Lung microvascular endothelial cell (primary cell): ENCODE measurements at places on chromosomes 5 and 9. TPM values are rescaled to one million over a fixed set of nuclear protein-coding genes. Genes with fewer than 3 reads are reported as not detected.
A peak's percentile ranks its signal among the peaks of the same experiment; 100 is the strongest.

GRCh38 chr5:124728968-124729332 lies 17.5 kb downstream of the ZNF608 start:
- no peak for DNase-seq

- DNase-seq: no peak
These were observed 182.4 kb downstream of the ACTL7B start for GRCh38 chr9:108673386-108673785.

FOXD4L5 gene
- total RNA-seq: not detected in 2 replicates

GRCh38 chr5:61167382-61167781 lies 5.1 kb upstream of the SMIM15 start:
- DNase-seq: peak; percentile 57

DNA sequence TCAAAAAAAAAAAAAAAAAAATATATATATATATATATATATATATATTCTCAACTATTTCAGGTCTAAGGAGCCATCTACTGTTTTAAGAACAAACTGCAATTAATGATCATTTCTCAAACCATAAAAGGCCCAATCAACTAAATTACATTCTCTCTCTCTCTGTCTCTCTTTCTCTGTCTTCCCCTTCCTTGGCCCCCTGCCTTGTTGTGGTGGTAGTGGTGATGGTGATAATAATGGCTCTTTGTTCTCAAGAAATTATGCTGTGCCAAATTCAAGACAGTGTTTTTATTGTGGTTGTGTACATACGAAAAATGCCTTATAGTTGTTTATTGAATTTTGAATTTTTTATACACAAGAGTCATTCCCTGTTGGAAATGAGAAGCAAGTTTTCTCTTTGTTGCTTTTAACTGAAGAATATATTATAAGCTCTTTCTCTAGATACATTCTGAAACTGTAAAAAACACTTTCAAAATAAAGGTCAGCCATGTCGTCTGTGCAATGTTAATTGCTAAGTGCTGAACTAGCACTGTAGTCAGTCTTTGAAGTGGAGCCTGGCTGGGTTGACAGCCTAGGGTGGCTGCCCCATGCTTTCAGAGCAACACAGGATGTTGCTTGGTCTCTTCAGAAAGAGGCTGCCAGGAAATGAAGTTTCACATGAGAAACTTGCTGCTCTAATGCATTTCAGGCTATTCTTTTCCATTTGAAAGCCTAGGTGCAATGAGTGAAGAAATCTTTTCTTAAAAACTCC lies 96.0 kb downstream of the HINT1 start:
- DNase-seq: no peak
